ENCODE measurements at places on chromosomes 2 and 18.

DNA sequence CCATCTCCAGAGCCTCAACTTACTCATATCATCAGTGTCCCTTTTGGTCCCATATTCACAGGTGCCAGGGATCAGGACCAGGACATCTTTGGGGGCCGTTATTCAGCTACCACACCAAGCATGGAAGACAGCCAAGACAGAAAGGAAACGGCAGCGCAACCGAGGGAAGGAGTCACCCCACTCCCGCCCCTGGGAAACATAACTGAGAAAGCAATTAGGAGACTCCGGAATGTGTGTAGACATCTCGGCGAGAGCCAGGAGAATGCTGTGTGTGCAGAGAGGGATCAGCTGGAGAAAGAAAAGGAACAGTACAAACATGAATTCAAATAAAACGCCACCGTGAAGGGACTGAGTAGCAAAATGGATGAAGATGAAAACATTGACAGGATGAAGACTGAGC is 13.4 kb upstream of the BOK start:
- no peak for DNase-seq

- no peak for DNase-seq
Observed at GRCh38 chr18:49754866-49755265, 58.5 kb downstream of the ACAA2 start.

GRCh38 chr18:57077005-57077765 is 69.7 kb upstream of the BOD1L2 start:
- DNase-seq = no peak

DNA sequence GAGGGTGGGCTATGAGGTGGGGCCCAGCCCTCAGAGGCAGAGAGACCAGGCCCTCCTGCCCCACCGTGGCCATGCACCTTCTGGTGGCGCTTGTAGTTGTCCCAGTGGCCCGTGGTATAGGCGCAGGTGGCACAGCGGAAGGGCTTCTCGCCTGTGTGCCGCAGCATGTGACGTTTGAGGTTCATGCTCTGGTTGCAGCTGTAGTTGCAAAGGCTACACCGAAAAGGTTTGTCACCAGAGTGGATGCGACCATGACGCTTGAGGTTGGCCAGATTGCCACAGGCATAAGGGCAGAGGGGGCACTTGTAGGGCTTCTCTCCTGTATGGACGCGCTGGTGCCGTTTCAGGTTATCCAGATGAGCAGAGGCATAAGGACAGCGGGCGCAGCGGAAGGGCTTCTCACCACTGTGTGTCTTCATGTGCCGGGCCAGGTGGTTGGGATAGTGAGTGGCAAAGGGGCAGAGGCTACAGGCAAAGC is 2.9 kb downstream of the ZNF513 start:
- no peak for DNase-seq

- no peak for DNase-seq
Observed at GRCh38 chr2:46064396-46064795, 232.8 kb upstream of the EPAS1 start.

Data from esophagus squamous epithelium (tissue), 5 donors.